Urothelium cell line (cell line): ENCODE measurements at places on chromosomes 5 and 9.

GRCh38 chr5:173745123-173745522 lies 128.7 kb upstream of the BOD1 start:
- no peak for DNase-seq

DNA sequence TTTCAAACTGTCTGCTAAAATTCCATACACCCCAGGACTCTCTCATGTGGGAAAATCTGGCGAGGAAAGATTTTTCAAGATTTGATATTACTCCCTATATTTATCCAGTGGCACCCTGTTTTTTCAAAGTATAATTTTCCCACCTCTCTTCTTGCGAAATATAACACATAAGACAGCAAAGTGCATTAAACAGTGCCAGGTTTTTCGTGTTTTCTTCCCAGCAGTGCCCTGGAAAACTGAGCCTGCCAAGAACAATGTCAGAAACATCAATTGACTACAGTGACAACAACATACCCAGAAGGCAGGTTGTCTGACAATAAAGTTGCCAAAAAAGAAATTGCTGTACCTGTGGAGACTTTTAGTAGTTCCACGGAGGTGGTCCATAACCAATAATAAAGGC lies 545.0 kb upstream of the ZNF608 start:
- no peak for DNase-seq

DNA sequence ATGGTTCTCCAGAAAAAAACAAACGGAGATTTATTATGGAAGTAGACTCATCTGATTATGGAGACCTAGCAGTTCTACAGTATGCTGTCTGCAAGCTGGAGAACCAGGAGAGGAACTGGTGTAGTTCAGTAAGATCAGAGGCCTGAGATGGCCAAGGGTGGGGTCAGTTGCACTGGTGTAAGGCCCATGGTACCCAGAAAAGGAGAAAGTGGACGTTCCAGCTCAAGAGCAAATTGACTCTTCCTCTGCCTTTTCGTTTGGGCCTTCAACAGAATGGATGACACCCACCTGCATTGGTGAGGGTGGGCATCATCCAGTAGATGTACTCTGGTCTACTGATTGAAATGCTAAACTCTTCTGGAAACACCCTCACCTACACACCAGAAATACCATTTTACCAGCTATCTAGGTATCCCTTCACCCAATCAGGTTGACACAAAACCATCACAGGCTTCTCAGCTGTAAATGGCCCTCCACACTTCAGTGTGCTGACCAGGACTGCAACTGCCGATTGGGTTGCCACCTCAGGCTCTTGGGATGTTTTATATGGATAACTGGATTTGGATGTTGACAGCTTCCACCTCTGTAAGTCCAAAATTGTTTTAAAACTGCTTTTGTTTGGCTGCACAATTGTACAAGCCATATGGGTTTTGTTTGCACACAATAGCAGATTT lies 51.2 kb downstream of the RAD23B start:
- no peak for DNase-seq

GRCh38 chr5:93704996-93705395 lies 36.4 kb downstream of the POU5F2 start:
- DNase-seq = no peak

DNA sequence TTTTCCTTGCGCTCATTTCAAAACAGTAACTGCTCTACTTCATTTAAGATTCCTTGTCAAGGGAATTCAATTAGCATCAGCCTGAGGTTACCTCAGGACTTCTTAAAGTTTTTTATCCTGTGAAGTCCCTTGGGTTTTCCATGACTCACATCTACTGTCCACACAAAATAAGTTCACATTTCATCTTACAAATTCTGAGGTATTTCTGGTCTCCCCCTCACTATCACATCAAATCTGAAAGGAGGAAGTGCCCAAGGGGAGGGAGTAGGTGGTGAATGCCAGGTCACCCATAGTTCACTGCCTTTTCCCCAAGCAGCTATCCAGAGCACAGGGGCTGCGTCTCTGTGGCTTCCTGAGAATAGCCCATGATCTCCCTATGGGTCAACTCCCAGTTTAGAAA lies 227.1 kb upstream of the NREP start:
- peak; percentile 48 for DNase-seq
